ENCODE measurements at places on chromosomes 13 and 19. TPM values are rescaled to one million over a fixed set of nuclear protein-coding genes. Genes with fewer than 3 reads are reported as not detected.

- no peak for DNase-seq
Measured at GRCh38 chr19:28185646-28186045, 1027.3 kb downstream of the UQCRFS1 start.

The CEACAM7 gene
- 5.2 TPM for total RNA-seq

DNA sequence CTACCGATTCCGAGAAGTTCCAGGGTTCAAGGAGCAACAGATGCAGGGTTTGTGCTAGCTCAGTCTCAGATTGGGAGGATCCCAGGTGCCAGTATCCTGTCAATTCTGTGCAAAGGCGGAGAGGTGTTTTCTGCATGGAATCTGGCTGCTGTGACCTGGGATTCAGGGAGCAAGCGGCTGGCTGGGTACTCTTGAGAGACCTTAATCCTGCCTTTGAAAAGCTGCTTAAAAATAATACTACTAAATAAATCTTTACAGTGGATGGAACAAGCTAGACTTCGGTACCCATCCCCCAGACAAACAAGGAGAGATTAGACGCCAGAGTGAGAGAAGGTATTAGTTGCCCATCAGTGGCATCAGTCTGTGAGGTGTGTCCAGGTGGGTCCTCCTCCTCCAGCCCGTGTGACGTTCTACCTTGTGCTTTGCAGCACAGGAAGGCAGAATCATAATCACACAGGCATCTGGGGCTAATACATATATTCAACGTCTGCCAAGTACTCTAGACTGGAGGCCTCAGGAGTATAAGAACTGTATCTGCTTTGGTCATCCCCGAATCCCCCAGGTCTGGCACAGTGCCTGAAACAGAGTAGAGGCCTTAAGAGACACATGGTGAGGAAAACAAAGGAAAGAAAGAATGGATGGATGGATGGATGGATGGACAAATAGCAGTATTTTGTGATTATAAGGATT is 230.6 kb downstream of the ZNF536 start:
- DNase-seq, result no peak

DNA sequence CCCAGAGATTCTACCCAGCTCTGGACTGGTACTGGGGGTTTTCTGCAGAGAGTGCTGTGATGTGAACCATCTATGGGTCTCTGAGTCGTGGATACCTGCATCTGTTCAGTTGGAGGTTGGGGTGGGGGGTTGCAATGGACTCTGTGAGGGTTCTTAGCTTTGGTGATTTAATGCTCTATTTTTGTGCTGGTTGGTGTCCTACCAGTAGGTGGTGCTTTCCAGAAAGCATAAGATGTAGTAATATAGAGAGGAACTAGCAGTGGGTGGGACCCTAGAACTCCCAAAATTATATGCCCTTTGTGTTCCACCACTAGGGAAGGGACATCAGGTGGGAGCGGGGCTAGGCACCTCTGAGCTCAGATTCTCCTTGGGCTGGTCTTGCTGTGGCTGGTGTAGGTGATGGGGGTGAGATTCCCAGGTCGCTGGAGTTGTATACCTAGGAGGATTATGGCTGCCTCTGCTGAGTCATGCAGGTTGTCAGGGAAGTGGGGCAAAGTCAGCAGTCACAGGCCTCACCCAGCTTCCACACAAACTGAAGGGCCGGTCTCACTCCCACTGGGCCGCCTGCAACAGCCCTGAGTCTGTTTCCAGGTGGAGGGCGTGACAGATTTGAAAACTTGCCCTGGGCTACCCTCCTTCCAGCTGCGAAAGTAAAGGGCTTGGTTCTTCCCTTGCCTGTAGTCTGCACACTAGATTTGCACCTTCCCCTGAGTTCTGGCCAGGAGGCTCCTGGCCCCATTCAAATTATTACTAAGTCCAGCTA is 573.0 kb upstream of the SLITRK1 start:
- no peak for DNase-seq

- no peak for DNase-seq
Measured at GRCh38 chr13:44197791-44198770, 175.5 kb upstream of the SERP2 start.

The CCL25 gene
- total RNA-seq, result not detected

DNA sequence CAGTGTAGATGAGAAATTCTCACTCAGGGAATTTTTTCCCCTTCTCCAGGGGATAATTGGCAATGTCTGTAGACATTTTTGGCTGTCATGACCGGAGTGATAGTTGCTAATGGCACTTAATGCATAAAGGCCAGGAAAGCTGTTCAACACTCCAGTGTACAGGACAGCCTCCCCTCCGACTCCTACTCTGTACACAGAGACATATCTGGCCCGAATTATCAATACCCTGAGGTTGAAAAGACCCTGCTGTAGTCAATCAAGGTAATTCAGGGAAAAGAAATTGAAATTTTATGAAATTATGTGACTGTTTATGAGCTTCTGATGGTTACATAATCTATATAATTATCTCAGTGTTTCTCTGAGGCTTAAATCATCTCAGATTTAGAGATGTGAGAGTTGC is 720.7 kb downstream of the OLFM4 start:
- DNase-seq, result no peak

DNA sequence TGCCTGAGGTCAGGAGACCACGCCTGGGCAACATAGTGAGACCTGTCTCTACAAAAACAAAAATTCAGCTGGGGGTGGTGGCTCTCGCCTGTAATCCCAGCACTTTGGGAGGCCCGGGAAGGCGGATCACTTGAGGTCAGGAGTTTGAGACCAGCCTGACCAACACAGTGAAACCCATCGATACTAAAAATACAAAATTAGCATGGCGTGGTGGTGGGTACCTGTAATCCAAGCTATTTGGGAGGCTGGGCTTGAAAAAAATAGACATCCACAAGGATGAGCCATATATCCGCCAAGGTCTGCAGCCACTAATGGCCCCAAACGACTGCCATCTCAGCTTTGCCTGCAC is 3.1 kb downstream of the RPS16 start:
- DNase-seq, result no peak

The CASP14 gene
- total RNA-seq, result 123 TPM
